Common myeloid progenitor, CD34-positive (primary cell): ENCODE measurements at places on chromosomes 3 and 15.

DNA sequence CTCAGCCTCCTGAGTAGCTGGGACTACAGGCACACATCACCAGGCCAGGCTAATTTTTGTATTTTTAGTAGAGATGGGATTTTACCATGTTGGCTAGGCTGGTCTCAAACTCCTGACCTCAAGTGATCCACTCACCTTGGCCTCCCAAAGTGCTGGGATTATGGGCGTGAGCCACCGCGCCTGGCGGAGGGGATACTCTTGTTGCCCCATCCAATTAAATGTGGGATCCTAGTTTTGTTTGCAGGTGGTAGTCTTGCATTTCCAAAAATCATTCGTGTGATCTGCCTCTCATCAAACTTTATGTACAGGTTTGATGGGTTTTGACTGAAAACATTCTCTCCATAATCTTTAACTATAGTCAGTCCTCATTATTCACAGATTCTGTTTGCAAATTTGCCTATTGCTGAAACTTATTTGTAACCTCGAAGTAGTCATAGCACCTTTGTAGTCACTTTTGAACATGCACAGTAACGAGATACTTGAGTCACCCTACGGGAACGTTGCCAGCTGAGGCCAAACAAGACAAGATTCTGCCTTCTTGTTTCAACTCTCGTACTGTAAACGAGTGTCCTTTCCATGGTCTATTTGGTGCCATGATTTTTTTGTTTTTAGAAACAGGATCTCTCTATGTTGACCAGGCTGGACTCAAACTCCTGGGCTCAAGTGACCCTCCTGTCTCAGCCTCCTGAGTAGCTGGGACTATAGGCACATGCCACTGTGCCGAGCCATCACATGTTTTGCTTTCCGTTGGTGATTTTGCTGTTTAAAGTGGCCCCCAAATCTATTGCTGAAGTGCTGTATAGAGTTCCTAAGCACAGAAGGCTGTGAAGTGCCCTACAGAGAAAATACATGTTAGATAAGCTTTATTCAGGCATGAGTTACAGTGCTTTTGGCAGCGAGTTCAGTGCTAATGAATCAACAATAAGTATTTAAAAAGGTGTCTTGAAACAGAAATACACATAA is 8.1 kb upstream of the MAPK6 start:
- DNase-seq: no peak

GRCh38 chr3:20055020-20055775 is 15.0 kb downstream of the KAT2B start:
- peak; percentile 72 for DNase-seq

GRCh38 chr3:51860703-51861665 is at the start of gene IQCF2:
TSS of gene IQCF2 (plus strand) at chr3:51861615. CDS start at chr3:51861667, 52 bp downstream.
- DNase-seq: peak; percentile 60

DNA sequence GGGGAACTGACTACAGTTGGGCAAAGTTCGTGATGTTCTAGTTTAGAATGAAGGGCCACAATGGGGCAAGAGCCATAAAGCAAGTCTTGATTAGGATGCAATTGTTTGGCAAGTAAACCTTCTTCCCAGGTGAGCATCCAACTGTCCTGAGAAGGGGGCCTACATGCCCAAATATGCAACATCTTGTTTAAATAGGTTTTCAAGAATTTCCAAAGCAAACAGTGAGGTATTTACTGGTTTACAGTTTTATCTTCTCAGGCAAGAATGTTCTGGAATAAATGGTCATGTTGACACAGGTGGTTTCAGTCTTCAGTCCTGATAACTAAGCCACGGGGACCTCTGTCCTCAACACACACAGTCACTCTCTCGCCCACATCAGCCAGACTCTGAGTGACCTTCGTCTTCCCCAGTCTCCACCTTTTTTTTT is 90.3 kb upstream of the FAM174B start:
- DNase-seq: no peak

GRCh38 chr3:117669774-117670173 is 960.2 kb downstream of the TUSC7 start:
- no peak for DNase-seq

DNA sequence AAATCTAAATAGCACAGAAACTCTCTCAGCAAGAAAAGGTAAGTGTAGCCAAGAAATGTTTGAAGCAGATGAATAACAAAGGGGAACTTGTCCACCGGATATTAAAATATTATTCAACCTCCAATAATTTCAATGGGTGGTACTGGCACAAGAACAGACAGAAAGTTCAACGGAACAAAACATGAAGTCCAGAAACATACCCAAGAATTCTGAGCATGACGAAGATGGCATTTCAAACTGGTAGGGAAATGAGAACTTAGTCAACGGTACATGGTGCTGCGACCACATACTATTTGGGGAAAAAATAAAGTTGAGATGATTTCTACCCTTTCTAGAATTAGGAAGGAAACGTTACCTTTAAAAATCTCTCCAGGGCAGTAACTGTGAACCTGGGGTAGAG is 5.5 kb downstream of the CHSY1 start:
- no peak for DNase-seq

DNA sequence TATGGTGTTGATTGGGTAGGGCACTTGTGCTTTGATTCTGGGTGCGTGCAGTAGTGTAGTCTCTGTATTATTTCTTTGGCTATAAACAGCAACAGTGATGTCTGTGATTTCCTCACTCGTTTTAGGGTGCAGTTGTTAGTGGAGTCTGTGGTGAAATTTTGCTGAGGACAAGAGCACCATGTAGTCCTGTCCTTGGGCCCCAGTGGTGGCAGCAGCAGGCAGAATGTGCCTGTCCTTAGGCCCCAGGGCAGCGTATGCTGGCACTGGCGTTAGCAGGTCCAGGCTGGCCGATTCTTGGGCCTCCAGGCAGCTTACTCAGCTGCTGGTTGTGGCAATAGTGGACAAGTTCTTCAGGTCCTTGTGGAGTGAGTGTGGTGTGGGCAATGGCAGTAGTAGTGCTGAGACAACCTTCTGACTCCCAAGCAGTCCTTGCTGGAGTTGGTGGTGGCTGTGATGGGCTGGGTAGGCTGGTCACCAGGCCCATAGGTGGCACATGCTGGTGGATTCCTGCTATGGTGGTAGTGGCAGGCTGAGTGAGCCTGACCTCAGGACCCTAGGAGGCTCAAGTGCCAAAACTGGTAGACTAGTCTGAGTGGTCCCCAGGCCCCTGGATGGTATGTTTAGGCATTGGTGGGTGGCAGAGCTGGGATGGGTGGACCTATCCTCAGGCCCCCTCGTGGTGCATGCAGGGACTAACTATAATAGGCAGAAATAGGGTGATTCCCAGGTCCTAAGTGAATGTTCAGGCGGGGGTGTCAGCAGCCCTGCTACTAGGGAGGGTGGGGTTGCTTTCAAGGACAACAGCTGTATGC is 56.3 kb downstream of the TNFAIP8L3 start:
- no peak for DNase-seq

GRCh38 chr15:34304613-34305012 is 33.0 kb downstream of the SLC12A6 start:
- DNase-seq: no peak

DNA sequence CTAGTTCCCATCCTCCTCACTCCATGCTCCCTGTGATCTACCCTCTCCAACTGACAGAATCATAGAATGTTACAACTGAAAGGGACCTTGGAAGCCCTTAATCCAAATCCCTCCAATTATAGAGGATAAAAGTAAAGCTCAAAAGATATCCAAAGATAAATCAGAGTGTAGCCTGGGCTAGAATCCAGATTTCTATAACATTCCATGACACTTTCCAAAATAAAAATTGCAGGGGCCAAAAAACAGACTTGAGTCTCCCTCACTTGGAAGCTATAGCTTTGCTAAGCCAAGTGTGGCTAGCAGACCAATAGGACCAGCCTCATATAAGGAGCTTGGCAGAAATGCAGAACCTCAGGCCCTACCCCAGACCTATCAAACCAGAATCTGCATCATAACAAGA is 148.1 kb downstream of the NTRK3 start:
- DNase-seq: no peak

DNA sequence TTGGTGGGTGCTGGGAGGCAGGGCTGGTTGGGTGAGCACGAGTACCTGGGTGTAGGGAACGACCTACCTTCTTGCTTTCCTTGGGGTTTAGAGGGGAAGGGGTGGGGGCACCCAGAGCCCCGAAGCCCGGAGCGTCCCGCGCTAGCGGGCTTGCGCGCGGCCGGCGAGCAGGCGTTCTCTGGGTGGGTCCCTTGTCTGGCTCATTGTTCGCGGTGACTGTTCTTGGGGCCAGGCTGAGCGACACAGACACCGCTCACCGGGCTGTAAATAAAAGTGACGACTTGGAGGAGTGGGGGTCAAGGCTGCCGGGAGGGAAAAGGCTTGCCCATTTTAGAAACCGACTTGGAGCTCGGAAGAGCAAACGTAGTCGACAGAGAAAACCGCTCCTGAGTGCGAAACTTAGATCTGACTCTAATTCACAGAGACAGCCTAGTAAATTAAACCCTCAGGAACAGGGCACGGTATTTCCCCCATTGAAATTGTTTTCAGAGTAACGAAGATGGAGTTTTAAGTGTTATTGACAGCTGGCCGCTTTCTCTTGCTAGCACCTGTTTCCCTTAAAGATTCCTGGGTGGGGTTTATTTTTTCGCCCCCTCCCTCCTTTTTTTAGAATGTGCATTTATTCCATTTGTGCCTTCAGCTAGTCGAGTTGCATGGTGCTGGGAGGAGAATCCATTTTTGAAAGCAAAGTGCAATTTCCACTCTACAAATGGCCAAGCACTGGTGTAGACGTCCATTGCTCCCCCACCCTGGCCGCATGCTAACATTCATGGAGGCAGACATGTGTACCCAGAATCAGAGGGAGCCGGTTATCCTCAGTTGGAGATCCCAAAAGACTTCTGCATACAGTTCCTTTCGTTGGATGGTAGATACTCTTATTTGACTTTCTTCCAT is 532.1 kb upstream of the SEMA6D start:
- peak; percentile 5 for DNase-seq

- DNase-seq: no peak
Observed at GRCh38 chr3:152638707-152639450, 196.1 kb upstream of the P2RY1 start.

DNA sequence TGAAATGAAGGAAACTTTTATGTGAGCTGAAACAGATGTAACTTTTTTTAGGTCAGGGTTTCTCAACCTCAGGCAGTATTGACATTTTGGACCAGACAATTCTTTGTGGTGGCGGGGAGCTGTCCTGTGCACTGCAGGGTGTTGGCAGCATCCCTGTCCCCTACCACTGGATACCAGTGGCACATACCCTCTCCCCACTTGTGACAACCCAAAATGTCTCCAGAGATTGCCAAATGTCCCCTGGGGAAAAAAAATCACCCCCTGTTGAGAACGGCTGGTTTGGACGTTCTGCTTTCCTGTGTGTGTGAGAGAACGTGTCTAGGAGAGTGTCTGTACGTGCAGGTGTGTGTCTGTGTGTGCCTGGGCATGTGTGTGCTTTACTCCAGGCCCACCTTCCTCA is 30.7 kb upstream of the GRIP2 start:
- no peak for DNase-seq

DNA sequence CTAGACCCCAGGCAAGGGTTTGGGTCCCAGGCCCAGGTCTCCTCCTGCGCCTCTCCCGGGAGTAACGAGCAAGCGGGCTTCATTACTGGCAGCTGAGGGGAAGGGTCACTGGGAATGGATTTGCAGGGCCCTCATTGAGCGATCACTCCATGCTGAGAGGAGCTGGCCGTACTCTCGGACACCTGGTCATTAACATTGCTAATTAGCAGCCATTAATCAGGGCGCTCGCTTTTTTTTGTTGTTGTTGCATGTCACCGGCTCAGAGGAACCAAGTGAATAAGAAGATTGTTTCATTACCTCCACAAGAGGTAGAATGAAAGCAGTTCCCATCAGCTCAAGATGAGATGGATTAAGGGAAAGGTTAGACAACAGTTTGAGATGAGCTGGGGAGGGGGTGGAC is 293.0 kb upstream of the ATP11B start:
- DNase-seq: no peak

DNA sequence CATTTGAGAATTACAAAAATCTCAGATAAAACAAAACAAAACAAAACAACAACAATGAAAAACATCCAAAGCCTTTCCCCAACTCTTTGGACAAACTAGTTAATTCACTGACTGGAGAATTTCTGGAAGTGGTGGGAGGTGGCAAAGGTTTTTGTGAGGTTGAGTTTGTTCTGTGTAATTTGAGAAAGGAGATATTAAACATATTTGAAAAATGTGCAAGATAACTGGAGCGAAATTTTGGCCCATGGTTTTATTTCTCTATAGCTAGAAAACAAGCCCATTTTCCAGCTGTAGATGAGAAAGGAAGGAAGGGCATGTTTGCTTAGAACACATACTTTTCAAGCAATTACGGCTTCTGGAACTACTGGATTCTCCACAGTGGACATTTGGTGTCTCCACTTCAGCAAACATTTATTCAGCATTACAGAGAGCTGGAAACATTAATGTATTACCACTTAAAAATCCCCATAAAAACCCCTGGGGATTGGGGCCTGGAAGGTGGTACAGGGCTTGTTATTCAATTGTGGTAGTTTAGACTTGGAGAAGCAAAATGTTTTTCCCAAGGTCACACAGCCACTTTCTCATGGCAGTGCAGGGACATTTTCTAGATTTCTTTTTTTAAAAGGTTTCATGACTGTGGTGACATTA is 135.8 kb downstream of the THSD4 start:
- no peak for DNase-seq

DNA sequence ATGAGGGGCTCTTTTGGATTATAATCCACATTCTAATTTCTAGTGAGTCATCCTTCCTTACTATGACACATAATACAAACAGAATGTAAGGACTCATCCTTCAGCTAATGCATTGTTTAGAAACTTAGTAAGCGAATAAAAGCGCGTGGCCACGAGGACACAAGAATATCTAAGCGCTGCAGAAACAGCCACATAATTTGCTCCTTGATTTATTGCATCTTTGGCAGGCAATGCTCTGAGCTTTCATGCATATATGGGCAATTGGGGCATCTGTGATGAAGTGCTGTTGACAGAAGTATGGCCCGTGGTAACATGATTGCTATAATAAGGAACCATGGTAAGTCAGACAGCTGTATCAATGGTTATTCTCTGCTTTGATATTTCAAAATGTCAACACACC is 191.3 kb upstream of the ZNF385D start:
- no peak for DNase-seq

DNA sequence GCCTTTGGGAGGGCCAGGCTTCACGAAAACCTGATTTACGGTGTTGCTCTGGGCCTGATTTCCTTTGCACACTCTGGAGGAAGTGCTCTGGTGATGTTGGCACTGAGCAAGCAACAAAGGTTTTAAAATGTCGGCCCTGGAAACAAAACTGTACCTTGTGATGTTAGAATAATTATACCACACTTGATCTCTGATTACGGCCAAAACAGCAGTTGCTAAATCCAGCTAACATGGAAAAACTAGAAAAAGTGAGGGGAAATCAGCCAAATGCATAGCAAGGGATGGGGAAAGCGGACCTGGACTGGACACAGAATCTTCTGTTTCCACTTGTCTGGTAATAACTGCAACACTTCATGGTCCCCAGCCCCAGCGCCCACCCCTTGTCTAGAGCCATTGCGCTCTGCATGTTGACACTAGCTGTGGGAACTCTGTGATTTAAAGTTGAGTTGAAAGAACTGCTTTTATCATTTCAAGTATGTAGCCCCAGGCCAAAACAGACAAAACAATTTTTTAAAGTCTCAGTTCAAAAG is 120.1 kb downstream of the VGLL4 start:
- no peak for DNase-seq

GRCh38 chr3:60298141-60298540 is 953.1 kb downstream of the FHIT start:
- DNase-seq: peak; percentile 9

- DNase-seq: no peak
Observed at GRCh38 chr3:124593442-124593829, 136.8 kb upstream of the UMPS start.
